ENCODE measurements at places on chromosomes 2 and 18.
A peak's percentile ranks its signal among the peaks of the same experiment; 100 is the strongest.

- DNase-seq, result no peak
Observed at GRCh38 chr2:46831869-46832265, 83.7 kb downstream of the MCFD2 start.

- DNase-seq, result no peak
Observed at GRCh38 chr2:45141883-45142866, 132.9 kb upstream of the SIX2 start.

GRCh38 chr2:230225486-230225885 lies at the start of gene SP140:
Gene SP140, plus strand, starts transcription at chr2:230225736. Its CDS starts 109 bp downstream, at chr2:230225845.
- DNase-seq, result no peak

GRCh38 chr2:10935953-10936942 lies 24.5 kb downstream of the KCNF1 start:
- no peak for DNase-seq

DNA sequence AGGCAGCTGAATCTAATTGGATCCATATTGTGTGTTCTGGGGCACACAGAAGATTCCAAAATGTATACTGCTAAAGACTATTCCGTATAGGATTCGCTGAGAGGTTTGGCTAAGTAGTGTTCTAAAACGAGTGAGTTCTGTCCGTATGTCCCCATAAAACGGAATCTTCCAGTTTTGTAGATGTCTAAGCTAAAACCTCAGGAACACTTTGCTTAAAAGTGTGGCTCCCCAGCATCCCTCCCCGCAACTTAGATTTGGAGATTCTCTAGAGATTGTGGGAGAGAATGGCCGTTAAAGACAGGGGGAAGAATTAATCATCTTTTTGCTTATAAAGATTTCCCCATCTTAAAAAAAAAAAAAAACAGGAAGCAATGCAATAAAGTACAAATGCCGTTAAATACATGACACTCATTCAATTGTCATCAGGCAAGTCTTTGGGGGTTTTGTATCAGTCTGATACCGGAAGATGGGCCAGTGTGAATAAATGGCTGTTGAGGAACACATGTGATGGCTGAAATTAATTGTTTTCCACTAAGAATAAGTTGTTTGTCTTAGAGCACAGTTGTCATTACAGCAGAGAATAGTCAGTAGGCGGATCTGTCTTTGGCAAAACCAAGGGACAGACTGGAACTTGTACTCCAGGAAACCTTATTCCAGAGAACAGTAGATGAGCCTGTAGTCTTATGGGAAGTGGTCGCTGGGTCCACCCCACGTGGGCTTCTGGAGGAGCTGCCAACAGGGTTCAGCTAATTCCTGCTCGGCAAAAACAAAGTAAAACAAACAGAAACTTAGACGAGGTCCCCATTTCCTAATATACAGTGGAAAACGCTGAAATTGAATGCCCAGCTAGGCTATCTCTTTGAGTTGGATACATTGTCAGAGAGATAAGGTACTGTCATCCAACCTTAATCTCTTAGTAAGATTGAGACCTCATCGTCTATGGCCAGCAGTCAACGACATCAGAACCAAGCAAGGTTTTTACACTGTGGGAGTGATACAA lies 1.7 kb downstream of the EMILIN2 start:
- DNase-seq, result no peak

DNA sequence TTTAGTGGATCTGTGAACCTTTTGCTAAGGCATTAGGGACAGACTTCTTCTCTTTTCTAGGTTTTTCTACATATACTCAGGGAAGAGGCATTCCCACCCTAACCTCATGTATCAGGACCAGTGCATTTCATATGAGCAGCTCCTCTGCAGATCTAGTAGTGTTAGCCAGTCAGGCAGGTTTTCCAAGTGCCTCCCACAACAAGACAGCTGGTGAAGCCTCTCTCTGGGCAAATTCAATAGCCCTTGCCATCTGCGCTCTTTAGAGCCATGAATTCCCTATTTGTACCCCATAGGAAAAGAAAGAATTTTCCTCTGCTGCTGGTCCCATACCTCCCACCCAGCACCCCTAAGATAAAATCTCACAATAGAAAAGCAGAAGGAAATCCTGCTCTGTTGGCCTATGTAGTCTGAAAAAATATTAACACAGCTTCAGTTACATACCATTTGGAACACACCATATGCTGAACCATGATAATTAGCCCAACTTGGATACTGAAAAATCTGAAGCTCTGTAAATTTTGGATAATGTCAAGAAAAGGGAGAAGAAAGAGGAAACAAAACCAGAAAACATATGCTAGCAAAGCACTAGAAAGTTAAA lies 1354.6 kb upstream of the NRXN1 start:
- DNase-seq, result no peak

DNA sequence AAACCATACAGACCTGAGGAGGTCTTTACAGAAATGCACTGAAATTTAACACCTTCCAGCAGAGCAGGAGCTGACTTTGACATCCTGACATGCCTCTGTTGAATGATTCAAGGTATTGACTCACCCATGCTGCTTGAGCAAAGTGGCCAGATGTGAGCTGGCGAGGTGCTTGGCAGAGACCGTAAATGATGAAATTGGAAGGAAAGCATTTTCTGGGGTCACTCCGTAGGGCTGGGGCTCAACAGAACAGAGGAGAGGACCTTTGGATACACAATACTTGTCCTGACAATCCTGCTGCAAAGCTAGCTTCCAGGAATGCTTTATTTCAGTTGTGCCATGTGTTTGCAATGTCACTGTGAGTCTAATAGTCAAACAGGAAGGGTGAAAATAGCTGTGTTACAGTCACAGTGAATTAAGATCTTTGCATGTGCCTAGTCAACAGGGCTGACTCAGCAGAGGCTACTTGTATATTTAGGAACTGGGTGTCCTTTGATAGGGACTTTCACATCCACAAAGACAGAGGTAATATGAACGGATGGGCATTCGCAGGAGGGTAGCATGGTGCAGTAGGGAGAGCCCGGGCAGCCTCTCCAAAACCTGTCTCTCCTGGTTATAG lies 31.6 kb upstream of the NCK2 start:
- no peak for DNase-seq

DNA sequence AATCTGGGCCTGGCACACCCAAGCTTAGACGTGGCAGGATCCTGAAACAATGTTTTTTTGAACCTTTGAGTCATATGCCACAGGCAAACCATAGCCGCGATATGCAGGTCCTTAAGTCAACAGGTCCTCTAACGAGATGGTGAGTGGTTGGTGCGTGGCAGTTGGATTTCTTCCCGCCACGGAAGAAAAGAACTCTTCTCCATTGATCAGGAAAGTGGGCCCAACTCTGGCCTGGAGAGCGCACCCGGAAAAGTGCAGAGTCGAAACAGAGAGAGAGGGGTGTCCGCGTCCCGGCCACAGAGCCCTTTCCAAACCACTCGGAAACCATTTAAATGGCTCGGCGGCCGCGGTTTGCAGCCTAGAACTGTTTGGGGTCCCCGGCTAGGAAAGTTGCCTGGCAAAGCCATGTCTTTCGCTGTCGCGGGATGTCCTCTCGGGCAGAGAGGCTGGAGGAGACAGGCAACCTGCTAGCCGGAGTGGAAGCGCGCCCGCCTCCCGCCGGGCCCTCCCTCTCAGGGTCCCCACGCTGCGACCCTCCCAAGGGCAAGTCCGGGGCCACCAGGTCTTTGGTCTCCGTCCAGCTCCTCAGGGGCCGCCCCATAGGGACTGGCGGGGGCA lies 777 bp downstream of the GALNT3 start:
- no peak for DNase-seq

DNA sequence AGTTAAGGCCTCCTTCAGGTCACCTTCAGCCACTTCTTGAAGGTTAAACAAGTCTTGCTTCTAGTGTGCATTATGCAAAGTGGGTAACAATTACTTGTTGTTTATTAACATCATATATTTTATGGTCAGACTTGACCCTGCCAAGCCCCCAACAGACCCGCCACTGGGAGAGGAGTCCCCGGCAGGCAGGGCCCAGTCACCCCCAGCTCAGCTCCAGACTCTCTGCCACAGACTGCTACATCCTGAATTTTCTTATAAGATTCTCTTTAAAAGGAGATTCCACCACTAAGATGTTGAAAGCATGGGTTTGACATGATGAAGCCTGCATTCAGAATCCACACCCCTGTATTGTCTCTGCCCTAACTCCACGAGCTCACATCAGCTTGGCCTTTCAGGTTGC lies 174.3 kb upstream of the ARL4C start:
- DNase-seq, result no peak

- DNase-seq, result no peak
Observed at GRCh38 chr2:106759966-106760365, 126.0 kb downstream of the ST6GAL2 start.

DNA sequence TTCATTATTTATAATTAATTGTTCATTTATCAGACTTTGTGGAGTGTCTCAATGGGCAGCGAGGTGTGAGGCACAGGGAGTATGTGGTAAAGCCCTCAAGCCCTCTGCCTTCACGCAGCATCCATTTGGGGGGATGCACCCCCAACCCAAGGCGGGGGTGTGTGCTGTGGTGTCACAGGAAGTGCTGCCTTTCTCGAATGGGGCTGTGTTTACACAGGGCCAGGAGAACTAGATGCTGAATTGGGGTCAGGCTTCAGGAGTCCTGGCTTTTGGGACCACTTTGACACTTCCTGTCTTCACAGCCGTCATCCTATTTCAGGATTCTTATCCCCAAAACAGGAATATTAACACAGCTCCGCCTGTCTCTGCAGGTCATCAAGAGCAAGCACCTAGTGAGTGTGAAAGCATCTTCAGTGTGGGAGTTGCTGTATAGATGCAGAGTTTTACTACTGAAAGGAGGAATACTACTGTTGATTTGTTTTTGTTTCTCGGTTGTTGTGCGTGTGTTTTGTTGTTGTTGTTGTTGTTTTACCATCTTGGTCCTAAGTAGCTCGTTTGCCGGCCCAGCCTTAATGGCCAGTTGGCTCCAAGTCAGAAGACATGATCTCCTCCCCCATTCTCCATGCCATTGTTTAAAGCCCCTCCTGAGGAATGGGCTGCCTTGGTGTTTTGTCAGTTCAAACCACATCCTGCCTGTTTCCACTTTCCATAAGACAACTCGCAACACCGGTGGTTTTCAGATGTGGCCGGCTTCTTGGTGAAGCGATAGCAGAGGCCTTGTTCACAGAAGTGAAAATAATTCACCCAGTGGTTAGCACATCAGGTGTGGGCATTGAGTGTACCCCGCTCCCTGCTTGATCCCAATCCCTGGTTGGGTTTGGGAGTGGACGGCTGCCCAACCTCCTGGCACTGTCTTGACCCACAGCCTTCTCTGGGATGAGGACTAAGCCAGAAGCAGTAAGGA lies 221.3 kb downstream of the BCL2 start:
- no peak for DNase-seq

DNA sequence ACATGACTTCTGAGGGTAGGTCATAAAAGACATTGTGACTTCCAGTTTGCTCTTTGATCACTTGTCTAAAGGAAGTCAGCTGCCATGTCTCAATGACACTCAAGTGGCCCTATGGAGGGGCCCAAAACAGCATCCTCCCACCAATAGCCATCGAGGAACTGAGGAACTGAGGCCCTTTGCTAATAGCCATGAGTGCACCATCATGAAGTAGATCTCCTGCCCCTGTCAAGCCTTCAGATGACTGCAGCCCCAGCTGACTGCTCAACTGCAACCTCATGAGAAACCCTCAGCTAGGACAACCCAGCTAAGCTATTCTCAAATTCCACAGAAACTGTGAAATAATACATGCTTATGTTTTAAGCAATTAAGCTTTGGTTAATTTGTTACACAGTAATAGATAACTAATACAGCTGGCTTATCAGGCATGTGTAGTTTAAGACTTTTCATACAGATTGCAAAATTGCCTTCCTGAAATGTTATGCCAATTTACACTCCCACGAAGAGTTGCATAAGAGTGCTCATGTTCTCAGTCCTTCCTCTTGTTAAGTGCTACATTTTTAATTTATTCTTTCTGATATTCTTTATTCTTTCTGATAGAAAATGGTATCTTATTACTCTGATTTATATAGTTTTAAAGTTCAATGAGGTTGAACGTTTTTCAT lies 105.6 kb upstream of the NDUFV2 start:
- DNase-seq, result no peak

DNA sequence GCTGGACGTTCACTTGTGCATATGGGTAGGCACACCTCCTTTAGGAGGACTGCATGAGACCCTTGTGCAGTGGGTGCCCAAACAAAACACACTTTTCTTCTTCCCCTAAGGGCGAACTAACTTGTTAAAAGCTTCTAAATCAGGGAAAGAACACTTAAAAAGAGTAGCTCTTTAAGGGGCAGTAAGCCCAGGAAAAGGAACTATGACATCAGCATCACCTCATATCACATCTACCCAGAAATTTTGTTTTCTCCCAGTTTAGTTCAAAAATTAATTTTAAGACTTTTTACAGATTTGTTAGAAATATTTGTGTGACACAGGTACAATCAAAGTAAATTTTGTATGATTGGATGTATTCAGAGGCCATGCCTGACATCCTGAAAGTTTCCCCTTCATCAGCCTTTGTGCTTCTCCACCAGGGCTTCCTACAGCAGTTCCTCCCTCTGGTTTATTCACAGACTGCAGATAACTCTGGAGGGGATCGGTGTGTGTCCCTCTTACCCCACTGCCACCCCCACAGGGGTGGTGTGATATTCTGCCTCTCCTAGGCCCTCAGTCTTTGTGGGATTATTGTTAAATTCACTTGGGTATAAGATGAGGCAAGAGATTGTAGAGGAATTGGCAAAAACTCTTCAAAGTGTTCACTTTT lies 27.6 kb downstream of the BCL2L11 start:
- DNase-seq, result no peak

GRCh38 chr18:26335571-26336487 lies 109.6 kb downstream of the TAF4B start:
- no peak for DNase-seq

- no peak for DNase-seq
Observed at GRCh38 chr18:77141401-77142118, 9.0 kb upstream of the MBP start.

- DNase-seq, result peak; percentile 42
Observed at GRCh38 chr18:56702946-56703345, 51.8 kb downstream of the WDR7 start.

DNA sequence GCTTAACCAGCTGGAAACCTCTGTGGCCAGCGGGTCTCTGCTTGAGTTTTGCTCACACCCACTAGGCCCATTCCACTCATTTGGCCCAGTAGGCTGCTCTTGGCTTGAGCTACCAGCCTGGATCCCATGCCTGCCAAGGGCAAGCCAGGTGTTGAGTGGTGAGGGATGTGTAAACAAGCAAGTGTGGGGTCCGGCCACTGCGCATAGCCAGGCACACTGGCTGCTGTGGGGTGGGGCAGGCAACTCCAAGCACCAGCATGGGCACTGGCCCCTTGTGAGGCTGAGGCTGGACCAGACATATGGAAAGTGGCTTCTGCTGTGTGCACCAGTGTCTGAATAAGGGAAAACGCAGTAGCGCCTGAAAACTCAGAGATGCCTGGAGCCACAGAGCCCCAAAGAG lies 732.7 kb downstream of the NR4A2 start:
- DNase-seq, result no peak

- no peak for DNase-seq
Observed at GRCh38 chr18:28984731-28985130, 807.8 kb upstream of the CDH2 start.

GRCh38 chr2:218284106-218284811 lies 8.0 kb downstream of the TMBIM1 start:
- DNase-seq, result no peak
